ENCODE measurements at places on chromosomes 7 and 10.

DNA sequence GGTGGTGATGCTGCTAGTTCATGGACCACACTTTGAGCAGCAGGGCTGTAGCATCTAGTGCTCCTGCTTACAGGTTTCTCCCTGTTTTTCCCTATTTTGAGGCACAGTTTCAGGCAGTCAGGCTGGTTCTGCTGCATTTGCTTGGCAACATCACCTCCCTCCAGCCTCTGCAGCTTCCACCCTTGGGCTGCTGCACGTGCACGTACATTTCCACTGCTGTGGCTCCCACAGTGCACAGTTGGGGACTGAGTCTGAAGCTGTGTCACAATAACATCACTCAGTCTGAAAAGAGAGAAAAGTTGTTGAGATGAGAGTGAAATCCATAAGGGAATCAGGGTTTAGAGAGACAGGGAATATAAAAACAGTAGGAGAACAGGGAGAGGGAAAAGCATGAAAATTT, 230.7 kb upstream of the FZD1 start:
- DNase-seq: no peak
- no peak overlapping the region for H3K27ac ChIP-seq
- no peaks in the 10 kb centered on the region for H3K27me3 ChIP-seq
- H3K4me3 ChIP-seq: no peak overlapping the region
- no peaks in the 10 kb centered on the region for H3K4me1 ChIP-seq

- H3K36me3 ChIP-seq: no peaks in the 10 kb centered on the region
- H3K4me1 ChIP-seq: no peaks in the 10 kb centered on the region
- DNase-seq: no peak
- no peak overlapping the region for H3K27ac ChIP-seq
- H3K4me3 ChIP-seq: no peak overlapping the region
Observed at GRCh38 chr7:42457663-42458062, 220.7 kb upstream of the GLI3 start.

DNA sequence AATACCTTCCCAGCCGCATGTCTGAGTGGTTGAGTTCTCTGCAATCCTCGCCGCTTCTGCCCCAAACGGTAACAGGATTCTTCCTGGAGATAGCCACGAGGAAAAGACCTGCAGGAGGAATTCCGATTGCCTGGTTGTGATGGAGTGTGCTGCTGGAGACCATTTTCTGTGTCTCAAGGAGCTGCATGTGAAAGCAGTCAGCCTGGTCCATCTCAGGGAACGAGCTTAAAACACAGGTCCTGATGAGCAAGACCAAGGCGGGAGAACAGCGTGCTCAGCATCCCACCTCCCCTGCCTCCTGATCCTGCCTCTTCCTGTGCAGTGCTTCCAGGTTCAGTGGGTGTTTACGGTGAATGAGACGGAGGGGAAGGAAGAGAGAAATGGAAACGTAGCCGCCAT, 26.5 kb downstream of the VIPR2 start:
- H3K4me1 ChIP-seq: no peaks in the 10 kb centered on the region
- H3K27me3 ChIP-seq: peaks cover 3% of the 10 kb centered on the region
- H3K27ac ChIP-seq: no peak overlapping the region
- no peak overlapping the region for H3K4me3 ChIP-seq

- no peak overlapping the region for H3K27ac ChIP-seq
- H3K27me3 ChIP-seq: no peaks in the 10 kb centered on the region
- no peaks in the 10 kb centered on the region for H3K4me1 ChIP-seq
Observed at GRCh38 chr7:134502463-134503371, 24.6 kb upstream of the AKR1B10 start.

DNA sequence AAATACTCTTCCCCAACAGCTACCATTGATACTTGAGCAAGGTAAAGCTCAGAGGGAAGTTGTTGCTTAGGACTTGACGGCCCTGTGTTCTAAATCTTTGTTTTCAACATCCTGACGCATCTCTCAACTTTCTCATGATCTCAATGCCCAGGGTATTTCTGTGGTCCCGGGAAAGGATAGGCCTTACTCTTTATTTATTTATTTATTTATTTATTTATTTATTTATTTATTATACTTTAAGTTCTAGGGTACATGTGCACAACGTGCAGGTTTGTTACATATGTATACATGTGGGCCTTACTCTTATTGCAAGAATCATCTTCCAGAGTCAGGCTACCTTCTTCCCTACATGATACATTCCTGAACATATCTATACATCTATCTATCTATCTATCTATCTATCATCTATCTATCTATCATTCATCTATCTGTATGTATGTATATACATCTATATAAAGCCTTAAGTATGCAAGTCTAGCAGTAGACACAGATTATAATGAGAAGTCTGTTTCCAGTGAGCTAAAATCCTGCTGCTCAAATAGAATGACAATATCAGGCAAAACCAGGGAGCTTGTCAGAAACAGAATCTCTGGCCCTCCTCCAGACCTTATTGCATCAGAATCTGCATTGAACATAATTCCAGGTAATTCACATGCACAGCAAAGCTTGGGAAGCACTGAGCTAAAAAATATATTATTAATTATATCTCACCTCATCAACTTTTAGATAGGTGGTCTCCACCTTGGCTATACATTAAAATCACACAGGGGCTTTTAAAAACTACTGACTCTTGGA, 12.2 kb upstream of the CPA5 start:
- DNase-seq: no peak
- no peaks in the 10 kb centered on the region for H3K4me1 ChIP-seq
- H3K27ac ChIP-seq: no peak overlapping the region
- no peaks in the 10 kb centered on the region for H3K27me3 ChIP-seq
- H3K36me3 ChIP-seq: no peaks in the 10 kb centered on the region

DNA sequence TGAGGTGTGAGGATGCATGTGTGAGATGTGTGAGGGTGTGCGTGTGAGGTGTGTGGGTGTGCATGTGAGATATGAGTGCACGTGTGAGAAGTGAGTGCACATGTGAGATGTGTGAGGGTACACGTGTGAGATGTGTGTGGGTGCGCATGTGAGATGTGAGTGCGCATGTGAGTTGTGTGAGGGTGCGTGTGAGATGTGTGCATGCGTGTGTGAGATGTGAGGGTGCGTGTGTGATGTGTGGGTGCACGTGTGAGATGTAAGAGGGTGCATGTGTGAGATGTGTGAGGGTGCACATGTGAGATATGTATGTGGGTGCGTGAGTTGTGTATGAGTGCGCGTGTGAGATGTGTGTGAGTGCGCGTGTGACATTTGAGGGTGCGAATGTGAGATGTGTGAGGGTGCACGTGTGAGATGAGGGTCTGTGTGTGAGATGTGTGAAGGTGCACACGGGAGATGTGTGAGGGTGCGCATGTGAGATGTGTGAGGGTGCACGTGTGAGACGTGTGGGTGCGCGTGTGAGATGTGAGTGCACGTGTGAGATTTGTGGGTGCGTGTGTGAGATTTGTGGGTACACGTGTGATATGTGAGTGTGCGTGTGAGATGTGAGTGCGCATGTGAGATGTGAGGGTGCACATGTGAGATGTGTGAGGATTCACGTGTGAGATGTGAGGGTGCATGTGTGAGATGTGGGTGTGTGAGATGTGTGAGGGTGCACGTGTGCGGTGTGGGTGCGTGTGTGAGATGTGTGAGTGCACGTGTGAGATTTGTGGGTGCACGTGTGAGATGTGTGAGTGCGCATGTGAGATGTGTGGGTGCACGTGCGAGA, 30.5 kb downstream of the PPIF start:
- peaks cover 2% of the 10 kb centered on the region for H3K27me3 ChIP-seq
- no peaks in the 10 kb centered on the region for H3K4me1 ChIP-seq
- no peak overlapping the region for H3K27ac ChIP-seq
- H3K36me3 ChIP-seq: no peaks in the 10 kb centered on the region
- no peak overlapping the region for H3K4me3 ChIP-seq
- no peak for DNase-seq

Data from GM12878 (cell line).